ENCODE measurements at places on chromosomes 6 and 20.

DNA sequence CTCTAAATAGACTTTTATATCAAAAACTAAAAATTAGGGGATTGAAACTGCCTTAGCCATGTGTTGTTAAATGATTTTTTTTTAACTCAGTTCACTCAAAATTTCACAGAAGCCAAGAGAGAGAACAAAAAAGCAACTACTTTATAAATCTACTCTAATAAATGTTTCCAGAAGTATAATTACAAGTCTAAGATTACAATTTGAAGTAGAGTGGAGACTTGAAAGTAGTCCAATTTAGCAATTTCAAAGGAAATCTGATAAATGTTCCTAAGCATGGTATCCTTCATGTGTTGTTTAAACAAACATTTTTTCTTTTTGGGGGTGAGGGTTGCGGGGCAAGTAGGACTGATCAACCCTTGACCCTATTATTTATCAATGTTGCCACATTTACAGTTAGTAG is 72.6 kb downstream of the PHIP start:
- DNase-seq, result no peak

- no peak for DNase-seq
Observed at GRCh38 chr6:69914015-69914485, 47.7 kb downstream of the COL19A1 start.

DNA sequence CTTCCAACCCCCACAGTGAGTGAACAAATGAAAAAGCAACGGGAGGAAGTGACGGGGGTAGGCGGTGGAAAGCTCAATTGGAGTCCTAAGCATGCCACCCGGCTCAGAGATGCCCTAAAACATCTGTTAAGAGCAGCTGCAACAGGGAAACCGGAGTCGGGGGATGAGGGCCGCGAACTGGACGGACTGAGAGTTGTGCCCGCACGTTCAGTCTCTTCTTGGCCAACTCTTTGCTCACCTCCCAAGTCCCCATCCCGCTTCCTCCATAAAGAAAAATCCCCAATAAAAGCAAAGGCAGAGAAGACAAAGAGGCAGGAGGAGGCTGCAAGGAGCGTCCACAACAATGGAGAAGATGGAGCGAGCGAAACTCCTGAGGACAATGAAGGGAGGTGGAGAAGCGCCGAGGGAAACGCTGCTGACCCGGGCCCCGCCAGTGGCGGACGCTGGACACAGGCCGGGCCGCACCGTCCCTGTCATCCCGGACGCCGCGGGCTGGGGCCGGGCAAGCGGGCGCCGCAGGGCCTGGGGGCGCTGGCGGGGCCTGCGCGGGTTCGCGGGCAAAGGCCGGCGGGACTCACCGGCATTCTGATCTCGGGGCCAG is 600 bp downstream of the SEC63 start:
- DNase-seq, result peak; percentile 20

- DNase-seq, result no peak
Observed at GRCh38 chr20:24341781-24342180, 127.6 kb upstream of the SYNDIG1 start.

GRCh38 chr20:45970646-45971424 is 1.2 kb downstream of the ZNF335 start:
- peak; percentile 34 for DNase-seq

DNA sequence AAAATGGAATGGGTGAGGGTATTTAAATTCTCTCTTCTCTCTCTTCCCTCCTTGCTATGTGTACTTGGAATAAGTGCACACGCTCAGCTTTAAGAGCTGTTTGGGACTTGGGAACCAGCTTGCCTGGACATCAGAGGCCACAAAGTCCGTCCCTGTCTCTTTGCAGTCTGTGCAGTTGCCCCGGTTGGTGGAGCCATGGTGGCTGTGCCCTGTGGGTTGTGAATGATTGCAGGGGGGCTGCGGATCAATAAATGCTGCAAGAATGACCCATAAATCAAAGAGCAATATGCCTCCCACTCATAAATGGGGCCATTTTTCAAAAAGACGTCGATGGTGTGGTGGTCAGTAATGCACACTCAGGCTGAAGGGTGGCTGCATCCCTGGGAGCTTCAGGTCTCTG is 135.1 kb upstream of the CST7 start:
- DNase-seq, result no peak

All from uterus (tissue), 4 donors.